ENCODE measurements at places on chromosomes 7 and 10.
A peak's percentile ranks its signal among the peaks of the same experiment; 100 is the strongest.

GRCh38 chr10:75678527-75678926 is 247.1 kb downstream of the LRMDA start:
- no peak for DNase-seq

GRCh38 chr10:132684164-132684891 is 101.6 kb downstream of the NKX6-2 start:
- peak; percentile 29 for DNase-seq

GRCh38 chr10:14332903-14333302 is 2.2 kb upstream of the FRMD4A start:
- DNase-seq: no peak

DNA sequence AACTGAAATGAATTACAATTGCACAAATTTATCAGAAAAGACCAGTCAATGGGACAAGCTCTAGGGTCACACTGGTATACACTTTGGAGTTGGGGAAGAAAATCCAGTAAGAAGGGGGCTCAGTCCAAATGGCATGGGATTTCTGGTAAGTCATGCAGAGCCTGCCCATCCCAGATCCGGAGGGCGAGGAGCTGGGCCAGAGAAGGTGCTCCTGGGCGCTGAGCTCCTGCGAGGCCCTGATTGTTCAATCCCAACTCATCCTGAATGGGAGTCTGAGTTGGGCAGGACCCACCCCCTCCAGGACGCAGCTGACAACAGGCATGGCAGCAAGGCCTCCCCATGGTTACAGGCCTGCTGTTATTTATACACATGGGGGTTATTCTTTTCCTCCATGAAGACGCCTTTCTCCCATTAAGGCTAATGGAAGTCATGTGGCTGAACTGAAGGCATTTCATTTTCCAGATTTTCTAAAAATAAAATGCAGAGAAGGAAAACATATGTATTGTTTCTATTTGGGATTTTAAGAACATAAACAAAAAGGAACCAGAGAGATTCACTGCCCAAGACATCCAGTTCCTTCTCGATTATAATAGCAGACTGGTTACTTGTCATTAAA is 91.1 kb upstream of the ADAM12 start:
- DNase-seq: no peak

DNA sequence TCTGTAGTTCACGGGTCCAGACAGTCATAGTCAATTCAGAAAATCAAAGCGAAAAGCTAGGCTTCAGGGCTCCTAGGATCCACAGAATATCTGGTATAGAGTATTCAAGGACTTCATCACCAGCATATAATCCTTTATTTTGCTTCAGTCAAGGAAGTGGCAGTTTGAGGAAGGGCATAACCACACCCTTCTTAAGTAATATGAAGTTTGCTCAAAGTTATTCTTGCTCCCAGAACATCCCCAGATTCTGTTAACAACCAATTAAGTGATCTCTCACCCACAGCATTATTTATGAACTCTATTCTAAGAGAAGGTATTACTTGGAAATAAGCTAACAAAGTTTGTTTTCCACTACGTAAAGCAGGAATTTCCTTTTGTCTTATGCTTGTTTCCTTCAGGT is 13.2 kb downstream of the CWF19L1 start:
- no peak for DNase-seq

DNA sequence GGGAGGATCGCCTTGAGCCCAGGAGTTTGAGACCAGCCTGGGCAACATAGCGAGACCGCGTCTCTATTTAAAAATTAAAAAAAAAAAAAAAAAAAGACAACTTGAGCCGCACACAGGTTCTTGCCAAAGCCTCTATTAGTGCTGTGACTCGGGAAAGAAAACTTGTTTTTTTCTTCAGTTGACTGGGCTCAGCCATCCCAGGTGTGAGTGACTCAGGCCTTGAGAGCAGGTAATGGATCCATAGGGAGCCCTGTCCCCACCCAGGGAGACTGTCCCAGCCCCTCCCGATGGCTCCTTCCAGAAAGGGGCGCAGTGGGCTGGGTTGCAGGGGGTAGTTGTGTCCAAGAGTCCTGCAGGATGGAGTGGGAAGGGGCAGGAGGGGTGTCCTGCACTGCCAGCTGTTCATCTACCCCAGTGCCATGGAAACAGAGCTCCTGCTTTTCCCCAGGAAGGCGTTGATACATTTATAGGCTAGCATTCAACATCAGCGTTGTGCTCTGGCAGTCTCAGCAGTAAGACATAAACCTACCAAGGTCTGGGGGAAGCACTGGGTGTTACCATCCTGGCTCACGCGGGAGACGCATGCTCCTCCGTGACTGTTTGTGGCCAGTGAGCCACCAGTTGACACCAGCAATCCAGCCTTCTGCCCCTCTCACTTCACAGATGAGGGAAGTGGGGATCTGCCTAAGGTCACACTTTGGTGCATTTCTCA is 126.6 kb downstream of the CUX1 start:
- DNase-seq: no peak

GRCh38 chr7:89780291-89780690 is 374.0 kb upstream of the STEAP1 start:
- DNase-seq: no peak

DNA sequence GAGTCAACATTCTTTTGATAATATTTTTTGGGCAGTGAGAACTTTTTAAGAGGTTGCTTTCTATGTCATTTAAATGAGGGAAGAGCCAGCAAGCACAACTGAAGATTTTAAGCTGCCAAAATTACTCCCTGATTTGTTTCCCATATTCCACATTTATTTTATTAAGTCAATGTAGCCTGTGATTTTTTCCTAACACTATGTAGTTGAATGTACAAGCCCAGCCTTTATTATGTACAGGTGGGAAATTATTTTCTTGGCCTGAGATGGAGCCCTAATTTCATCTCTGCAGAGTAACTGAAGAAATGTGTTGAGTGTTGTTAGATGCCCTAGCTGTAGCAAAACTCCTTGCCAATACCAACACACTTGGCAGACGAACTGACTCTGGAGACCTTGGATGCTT is 83.1 kb upstream of the MINDY3 start:
- no peak for DNase-seq

- DNase-seq: no peak
These were observed 103.1 kb downstream of the INHBA start for GRCh38 chr7:41599760-41600159.

- DNase-seq: no peak
These were observed 7.8 kb upstream of the DLX6 start for GRCh38 chr7:96997512-96998032.

- no peak for DNase-seq
These were observed 17.4 kb downstream of the BNIP3 start for GRCh38 chr10:131964298-131964697.

GRCh38 chr7:157397731-157398691 is 61.2 kb downstream of the DNAJB6 start:
- DNase-seq: peak; percentile 67

- DNase-seq: no peak
These were observed 41.7 kb downstream of the NPY start for GRCh38 chr7:24325708-24326107.

- no peak for DNase-seq
These were observed 125.2 kb upstream of the RET start for GRCh38 chr10:42951486-42952251.

DNA sequence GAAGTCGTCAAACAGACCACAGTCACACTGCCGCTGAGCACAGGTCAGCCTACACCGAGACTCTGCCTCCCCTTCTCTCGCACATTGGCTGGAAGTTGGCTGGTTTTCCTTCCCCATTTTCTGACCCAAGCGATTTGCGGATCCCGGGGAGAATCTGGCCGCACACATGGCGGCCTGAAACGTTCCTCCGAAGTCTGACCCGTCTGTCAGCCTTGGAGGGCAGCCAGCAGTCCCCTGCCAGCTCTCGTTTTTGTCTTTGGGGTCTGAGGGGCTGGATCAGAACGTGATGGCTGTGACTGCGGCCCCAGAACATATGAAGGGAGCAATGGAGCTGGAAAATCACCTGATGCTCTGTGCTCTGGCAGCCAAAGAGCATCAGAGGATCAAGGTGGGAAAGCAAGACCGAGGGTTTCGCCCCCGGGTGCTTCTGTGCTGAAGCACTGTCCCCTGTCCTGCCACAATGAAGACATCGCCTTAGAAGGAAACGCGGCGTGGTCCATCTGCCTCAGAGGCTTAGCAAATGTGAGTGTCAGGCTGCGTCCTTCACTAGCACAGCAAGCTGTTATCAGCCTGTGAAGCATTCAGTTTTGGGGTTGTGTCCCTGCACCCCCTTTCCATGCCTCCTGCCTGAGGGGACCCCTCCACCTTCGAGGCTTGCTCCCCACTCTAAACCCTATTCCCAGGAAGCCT is 119.3 kb upstream of the SHH start:
- no peak for DNase-seq

DNA sequence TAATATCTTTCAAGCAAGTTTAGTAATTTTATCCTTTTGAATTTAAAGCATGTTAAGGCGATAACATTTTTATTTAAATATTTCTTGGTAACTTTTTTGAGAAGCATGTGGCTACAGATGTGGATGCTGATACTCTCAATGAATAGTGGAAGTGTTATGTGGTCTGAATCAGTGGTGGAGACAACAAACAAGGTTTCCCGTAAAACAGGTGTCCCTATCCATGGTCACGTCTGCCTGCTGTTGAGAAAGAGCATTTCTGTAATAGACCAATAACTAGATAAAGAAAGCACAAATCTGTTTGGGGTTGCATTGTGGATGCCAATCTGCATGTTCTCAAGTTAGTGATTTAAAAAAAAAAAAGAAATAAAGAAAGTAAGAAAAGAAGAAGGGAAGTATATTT is 13.9 kb upstream of the MAPK8 start:
- no peak for DNase-seq

DNA sequence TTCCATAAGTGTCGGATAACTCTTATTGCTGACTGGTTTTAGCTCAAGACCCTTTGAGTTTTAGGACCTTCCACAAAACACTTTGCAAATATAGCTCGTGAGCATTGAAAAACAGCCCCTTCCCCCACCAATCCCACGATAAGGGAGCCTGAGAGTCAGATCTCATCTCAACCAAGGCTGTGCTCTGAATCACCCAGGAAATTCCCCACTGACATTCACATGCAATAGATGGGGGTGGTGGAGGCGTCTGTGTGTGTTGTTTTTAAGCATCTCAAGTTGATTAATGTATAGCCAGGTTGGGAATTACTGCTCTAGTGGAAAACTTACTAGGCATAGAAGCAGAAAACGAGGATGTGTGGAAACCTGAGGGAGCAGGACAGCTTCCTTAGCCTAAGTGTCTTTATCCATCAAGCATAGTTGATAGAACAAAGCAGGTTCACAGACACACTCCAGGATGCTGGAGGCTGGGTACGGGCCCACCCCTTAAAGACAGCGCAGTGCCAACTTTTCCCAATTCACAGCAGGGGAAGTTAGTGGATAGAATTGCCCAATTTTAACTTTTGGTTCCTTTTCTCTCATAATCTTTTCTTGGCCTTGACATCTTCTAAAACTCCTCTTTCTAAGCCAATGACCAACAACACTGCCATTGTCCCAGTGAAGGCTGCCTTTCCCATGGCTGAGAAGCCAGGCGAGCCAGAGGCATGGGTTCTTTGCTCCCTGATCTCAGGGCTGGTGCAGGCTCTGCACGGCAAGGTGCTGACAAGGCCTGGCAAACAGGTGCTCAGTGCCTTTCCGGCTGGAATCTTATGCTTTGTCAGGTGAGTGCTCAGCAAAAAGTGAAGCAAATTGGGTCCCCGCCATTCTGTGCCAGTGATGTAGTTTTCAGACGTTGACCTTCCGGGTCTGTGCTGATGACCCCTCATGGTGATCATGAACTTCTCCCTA is 98.5 kb upstream of the INSIG1 start:
- peak; percentile 42 for DNase-seq

DNA sequence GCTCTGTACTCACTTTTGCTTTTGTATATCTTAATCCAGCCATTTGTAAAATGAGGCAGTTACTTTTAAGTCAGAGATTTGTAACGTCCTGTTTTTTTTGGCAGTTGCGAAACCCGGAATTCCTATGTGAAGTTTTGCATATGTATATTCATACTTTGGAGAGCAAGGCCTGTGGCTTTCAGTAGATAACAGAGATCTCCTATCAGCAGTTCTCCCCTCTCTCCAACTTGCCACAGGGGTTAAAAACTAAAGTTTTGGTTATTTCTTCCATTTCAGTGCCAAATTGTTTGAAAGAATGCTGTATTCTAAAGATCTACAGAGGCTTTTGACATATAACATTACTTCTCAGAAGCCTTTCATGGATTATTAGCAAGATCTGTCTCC is 102.4 kb downstream of the EXOC4 start:
- no peak for DNase-seq

All from SJSA1 (cell line).